Hematopoietic multipotent progenitor cell treated with erythropoietin and hydrocortisone succinate and interleukin-3 and kit ligand, for 8 days (in vitro differentiated cells): ENCODE measurements at places on chromosomes 11 and 22.

- no peak for DNase-seq
Observed at GRCh38 chr11:130852589-130852988, 63.7 kb downstream of the SNX19 start.

DNA sequence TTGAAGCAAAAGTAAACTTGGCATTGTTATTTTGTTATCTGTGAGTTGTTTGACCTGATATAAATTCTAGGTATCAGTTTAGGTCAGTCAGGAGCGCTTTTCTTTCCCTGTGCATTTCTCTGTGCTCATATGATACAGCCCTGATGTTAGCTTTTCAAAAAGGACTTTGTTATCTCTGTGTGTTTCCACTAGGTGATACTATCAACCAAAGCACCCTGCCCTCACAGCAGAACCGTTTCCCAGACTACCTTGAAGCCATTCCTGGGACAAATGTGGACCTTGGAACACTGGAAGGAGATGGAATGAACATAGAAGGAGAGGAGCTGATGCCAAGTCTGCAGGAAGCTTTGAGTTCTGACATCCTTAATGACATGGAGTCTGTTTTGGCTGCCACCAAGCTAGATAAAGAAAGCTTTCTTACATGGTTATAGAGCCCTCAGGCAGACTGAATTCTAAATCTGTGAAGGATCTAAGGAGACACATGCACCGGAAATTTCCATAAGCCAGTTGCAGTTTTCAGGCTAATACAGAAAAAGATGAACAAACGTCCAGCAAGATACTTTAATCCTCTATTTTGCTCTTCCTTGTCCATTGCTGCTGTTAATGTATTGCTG lies 87.7 kb upstream of the BIRC3 start:
- no peak for DNase-seq

DNA sequence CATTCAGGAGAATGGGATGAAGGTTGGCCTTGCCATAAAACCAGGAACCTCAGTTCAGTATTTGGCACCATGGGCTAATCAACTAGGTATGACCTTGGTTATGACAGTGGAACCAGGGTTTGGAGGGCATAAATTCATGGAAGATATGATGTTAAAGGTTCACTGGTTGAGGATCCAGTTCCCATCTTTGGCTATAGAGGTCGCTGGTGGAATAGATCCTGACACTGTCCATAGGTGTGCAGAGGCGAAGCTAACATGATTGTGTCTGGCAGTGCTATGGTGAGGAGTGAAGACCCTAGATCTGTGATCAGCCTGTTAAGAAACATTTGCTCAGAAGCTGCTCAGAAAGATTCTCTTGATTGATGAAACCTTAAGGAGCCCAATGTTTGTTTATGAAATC lies 5.7 kb downstream of the NF2 start:
- no peak for DNase-seq

- DNase-seq, result peak; percentile 87
Observed at GRCh38 chr11:64225608-64226506, at the start of the genes NUDT22 and TRPT1. Gene NUDT22 (plus strand): TSS chr11:64226274. CDS start chr11:64226653, 379 bp downstream. Gene TRPT1 (minus strand): TSS chr11:64226186. CDS start chr11:64225860, 326 bp downstream.

- DNase-seq, result no peak
Observed at GRCh38 chr22:25492841-25493734, 71.4 kb upstream of the GRK3 start.

- peak; percentile 52 for DNase-seq
Observed at GRCh38 chr11:123407130-123407995, 22.7 kb upstream of the GRAMD1B start.

GRCh38 chr22:50563413-50564160 lies 868 bp upstream of the SYCE3 start:
- DNase-seq, result no peak

DNA sequence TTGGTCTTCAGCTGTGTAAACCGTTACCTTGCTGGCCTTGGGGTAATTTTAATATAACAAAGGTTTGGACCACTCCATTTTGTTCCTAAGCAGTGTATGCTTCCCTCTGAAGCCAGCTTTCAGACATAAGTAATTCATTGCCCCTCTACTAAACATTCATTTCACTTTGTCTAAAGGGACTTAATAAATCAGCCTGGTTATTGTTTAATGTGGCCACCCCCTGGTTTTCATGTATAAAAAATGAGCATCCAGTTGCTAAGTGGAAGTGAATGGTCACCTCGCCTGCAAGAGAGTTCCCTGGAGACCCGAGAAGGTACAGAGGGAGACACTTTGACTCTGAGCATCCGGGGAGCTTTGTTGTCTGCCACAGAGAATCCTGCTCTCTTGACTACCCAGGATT lies 3.9 kb downstream of the ABTB2 start:
- no peak for DNase-seq

DNA sequence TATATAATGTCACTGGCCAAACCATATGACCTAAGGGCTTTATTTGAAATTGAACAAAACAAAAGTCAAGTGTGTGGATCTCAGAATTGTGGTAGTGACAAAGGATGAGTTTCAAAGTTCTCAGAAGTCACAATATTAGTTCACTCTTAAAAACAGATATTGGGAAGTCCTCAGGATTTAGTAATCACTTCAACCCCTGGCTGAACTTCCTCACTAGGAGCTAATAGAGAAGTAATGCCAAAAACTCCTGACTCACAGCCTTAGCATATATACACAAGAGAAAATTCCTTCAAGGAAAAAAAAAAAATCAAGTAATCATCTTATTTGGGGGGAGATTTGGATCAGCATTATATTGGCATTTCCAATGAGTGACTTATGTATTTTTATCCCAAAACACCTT lies 75.6 kb upstream of the APOA1 start:
- no peak for DNase-seq

DNA sequence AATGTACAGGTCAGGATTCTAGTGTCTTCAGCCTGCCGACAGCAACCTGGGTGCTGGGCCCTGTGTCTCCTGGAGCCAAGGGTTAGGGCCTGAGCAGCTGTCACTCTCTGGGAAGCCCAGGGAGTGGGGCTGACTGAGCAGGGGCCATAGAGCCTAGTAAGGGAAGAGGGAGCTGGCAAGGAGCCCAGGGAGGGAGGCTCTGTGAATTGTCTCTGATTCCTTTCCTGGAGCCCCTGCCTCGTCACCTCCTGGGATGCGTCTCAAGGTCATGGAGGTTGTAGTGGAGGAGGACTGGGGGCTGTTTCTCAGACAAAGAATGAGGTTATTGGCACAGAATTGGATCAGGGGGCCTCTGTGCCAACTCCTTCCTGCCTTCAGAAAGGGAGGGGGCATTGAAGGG lies 11.8 kb downstream of the SOX10 start:
- no peak for DNase-seq

DNA sequence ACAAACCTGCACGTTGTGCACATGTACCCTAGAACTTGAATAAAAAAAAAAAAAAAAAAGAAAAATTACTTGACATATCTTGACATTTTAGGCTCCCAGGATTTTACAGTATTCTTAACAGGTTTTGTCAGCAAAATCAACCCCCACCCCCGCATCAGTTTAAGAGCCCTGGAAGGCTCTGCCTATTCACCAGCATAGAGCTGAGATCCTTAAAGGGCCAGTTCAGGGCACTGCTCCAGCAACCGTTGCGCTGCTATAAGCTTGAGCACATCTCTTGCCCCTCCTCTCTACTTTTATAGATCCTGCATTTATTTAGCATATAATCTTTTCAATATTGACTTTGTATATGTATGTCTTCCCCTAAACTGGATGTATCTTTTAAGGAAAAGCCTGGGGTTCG lies 697 bp upstream of the PAFAH1B2 start:
- DNase-seq, result peak; percentile 70

DNA sequence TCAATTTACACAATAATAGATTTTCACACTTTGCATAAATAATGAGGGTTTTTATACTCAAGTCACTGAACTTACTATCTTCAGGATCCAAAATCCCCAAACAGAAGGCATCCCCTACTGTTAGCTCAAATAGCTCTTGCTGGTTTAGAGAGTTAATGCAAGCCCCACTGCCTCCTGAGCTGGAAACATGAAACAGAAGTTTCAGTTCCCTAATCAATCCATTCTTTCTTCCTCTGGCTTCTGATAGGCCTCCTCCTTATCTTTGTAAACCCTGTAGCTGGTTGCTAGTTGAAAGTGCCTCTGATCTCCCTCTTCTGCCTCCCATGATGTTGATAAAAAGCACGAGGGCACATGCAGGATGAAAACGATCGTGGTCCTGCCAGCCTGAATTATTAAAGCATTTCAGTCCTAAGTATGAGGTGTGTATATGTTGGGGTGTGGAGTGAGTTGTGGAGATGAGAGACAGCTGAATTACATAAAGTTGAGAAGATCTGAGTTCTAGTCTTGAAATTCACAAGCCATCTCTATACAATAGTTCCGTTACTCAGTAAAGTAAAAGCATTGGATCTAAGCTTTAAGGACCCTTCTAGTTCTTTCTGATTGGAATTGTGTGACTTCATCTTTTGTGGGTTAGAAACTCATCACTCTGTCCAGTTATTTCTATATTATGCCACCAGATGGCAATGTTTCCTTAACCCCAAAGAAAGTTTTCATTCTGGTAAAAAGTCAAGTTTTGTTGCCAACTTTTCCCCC lies 35.0 kb upstream of the EHF start:
- peak; percentile 76 for DNase-seq

- no peak for DNase-seq
Observed at GRCh38 chr11:61760946-61761345, 8.5 kb downstream of the MYRF start.

DNA sequence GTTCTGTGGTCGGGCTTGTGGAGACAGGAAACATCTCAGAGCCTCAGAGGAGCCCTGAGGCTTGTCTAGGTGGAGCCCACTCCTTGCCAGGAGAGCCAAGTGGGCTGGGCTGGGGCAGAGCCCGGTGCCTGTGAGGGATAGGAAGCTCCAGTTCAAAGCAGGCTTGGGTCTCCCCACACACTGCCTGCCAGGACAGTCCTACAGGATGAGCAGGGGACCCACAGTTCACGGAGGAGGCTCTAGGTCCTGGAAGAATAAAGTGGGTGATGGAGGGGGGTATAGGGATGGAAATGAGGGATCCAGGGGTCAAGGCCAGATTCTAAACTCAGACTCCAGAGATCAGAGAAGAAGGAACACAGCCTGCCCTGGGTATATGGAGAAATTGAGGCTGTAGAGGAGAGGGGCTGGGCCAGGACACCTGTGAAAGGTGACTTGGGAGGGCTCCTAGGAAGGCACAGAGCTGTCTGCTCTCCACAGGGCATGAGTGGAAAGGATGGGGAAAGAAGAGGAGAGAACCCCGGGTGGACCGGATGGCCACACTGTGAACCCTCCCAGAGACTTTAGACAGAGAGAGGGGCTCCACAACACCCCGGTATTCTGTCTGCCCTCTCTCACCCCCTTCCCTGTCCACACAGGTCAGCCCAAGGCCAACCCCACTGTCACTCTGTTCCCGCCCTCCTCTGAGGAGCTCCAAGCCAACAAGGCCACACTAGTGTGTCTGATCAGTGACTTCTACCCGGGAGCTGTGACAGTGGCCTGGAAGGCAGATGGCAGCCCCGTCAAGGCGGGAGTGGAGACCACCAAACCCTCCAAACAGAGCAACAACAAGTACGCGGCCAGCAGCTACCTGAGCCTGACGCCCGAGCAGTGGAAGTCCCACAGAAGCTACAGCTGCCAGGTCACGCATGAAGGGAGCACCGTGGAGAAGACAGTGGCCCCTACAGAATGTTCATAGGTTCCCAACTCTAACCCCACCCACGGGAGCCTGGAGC lies 7.4 kb downstream of the IGLL5 start:
- no peak for DNase-seq

GRCh38 chr11:63840356-63841060 lies 1.6 kb downstream of the MARK2 start:
- DNase-seq, result no peak

DNA sequence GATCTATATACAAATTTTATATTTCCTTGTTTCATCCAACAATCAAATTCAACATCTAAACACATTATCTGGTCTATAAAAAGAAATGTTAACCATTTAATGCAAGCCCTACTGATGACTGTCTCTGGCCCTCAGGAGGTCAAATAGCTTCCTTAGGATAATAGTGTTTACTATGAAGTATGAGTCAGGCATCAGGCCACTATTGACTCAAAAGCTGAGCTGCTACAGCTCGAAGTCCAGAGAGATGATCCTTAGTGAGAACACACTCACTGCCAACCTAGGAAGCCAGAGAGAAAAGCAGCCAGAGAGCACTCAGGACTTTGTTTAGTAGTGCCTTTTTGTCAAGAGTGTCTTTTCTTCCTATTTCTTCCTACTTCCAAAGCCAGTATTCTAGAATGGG lies 171.8 kb downstream of the SOX6 start:
- no peak for DNase-seq

DNA sequence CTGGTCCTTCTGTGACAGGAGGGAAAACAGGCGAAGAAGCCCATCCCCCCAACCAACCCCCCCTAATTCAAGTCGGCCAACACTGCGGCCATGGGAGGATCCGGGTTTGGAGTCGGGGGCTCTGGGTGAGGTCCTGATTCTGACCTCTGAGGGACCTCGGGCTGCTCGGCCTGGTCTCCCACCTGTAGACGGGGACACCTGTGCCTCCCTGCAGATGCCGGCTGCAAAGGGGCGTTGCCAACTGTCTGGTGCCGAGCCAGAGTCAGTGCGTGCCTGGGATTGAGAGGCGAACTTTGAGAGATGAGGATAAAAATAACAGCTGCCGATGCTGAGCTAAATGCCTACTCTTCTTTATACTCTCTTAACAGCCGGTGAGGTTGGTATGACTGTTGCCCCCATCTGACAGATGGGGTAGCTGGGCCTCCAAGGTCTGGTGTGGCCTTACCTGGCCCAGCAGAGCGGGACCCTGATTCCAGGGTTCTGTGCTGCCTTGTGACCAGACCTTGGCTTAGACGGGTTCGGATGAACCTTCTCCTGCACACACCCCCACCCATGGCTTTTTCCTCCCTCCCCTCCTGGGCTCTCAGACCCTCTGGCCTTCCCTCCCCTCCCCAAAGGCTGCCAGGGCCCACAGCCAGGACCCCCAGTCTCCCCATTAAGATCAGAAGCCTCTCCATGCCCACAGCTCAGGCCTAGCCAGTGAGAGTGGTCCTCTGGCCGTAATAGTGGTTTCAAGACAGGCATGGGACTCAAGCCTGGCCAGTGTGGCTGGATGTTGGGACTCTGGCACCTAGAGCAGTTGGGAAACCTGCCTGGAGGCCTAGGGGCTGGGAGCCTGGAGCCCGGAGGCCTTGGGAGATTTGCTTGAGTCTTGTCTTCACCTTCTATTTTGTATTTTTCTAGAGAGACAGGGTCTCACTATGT lies 41.7 kb downstream of the KCNJ4 start:
- no peak for DNase-seq
